ENCODE measurements at places on chromosomes 16 and 17.

GRCh38 chr17:44777394-44778348 lies 18.9 kb downstream of the ADAM11 start:
- no peak for DNase-seq

DNA sequence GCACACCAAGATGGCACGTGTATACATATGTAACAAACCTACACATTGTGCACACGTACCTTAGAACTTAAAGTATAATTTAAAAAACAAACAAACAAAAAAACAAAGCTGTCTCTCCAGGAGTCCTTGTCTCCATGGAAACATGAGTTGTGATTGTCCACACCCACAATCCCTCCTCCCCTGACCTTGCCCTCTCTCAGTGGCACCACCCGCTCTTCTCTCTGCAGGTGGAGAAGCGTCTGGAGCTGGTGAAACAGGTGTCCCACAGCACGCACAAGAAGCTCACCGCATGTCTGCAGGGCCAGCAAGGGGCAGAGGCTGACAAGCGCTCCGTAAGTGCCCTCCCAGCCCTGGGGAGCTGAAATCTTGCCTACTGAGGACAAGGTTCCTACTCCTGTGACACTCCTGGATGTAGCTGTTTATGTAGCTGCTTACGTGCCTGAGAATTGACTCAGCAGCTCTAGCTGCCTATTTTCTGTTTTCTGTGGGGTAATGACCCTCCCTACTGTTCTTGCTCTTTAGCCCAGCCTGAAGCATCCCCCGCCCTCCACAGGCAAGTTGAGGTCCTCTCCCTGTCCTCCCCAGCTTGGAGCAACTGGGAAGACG lies 107.0 kb downstream of the ARHGAP44 start:
- DNase-seq, result no peak

- no peak for DNase-seq
These were observed 1.3 kb downstream of the C17orf99 start for GRCh38 chr17:78147315-78147998.

DNA sequence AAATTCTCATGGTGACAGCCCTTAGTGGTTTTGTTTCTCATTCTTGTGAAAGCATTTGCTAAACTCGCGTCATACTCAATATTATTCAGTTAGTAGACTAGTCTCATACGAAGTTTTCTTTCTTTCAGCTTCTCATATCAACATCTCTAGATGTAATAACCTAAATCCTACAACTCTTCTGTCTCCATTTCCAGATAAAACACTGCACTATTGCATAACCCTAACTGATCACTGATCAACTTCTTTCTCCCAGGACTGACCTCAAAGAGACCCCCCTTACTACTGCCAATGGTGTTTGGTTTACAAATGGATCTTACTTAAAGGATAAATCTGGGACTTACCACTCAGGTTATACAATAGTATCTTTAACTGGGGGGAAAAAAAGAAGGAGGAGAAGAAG lies 36.3 kb upstream of the TEKT1 start:
- DNase-seq, result no peak

DNA sequence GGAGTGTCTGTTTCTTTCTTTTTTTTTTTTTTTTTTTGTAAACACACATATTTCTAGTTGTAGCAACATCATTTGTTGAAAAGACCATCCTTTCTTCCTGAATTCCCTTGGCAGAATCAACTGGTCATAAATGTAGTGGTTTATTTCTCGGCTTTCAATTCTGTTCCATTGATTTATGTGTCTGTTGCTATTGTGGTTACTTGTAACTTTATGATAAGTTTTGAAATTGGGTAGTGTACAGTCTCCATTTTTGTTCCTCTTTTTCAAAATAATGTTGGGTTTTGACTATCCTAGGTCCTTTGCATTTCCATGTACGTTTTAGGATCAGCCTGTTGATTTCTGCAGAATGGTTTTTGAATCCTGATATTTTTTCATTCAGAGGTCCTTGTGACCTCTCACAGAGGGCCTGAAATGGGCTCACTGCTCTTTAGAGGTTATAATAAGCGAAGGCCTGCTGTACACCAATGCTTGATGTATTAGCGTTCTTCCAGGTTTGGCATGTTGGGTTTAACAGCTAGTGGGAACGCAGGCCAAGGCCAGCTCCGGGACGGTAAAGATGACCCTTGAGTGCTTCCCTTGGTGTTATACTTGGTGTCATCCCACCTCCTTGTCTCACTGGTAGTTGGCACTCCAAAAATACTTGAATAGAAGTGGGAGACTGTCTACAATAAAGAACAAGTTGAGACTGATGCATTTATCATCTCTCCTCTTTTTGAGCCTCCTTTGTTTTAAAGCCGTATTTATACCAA lies 43.8 kb downstream of the ZNRF1 start:
- no peak for DNase-seq

- no peak for DNase-seq
These were observed 69.8 kb downstream of the MARCHF10 start for GRCh38 chr17:62738281-62738680.

DNA sequence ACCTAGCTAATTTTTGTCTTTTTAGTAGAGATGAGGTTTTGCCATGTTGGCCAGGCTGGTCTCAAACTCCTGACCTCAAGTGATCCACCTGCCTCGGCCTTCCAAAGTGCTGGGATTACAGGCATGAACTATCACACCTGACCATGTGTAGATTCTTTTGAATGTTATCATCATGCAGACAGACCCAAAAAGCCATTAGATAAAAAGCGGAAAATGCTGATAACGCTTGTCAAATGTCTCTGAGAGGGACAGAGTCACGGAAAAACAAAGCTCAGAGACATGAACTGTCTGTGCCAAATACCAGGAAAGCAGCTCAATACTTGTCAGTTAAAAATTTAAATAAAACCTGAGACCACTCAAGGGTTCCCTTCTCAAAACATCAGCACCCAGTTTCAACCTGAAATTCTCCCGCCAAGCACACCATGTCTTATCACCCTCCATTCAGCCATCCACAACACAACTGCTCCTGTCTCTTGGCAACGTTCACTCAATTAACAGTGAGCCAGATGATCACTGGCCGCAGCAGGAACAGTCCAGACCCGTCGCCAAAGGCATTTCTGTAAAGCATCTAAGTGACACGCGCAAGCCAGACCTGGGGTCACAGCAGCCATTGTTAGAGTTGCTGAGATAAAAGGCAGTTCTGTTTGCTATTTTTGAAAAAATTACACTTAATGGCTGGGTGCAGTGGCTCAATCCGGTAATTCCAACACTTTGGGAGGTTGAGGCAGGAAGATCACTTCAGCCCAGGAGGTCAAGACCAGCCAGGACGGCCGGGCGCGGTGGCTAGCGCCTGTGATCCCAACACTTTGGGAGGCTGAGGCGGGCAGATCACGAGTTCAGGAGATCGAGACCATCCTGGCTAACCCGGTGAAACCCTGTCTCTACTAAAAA lies 29.7 kb downstream of the FANCA start:
- no peak for DNase-seq

- DNase-seq, result no peak
These were observed 38.4 kb upstream of the IRF8 start for GRCh38 chr16:85860413-85861094.

- no peak for DNase-seq
These were observed 410.0 kb upstream of the HSBP1 start for GRCh38 chr16:83397601-83398291.
